Stimulated activated CD4-positive, alpha-beta T cell treated with anti-CD3 and anti-CD28 coated beads, Interleukin-2, amount 100 ng/mL, for 24 hours (primary cell): ENCODE measurements at places on chromosomes 2 and 18.

DNA sequence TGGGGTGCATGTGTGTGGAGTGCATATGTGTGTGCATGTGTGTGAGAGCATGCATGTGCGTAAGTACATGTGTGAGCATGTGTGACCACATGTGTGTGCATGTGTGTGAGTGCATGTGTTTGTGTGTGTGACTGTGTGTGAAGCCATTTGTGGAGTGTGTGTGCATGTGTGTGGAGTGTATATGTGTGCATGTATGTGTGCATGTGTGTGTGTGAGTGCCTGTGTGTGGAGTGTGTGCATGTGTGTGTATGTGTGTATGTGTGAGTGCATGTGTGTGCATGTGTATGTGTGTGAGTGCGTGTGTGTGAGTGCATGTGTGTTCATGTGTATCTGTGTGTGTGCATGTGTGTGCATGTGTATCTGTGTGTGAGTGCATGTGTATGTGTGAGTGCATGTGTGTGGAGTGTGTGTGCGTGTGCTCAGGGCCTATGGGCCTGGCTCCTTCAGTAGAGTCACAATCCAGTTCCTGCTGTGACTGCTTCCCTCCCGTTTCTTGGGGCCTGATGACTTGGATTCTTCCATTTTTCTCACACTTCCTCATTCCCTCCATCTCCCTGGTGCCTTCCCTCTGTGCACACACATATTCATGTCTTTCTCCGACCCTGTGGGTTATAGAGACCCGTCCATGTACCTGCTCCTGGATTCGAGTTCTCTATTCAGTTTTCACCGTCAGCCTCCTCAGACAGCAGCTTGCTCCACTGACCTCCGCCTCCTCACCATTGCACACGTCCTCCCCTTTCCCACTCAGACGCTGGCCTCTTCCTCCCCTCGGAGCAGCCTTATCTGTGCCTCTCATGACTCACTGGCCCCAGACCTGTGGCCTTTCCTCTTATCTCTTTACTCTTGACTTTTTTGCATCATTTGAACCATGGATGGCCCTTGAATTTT is 25.2 kb downstream of the TOGARAM2 start:
- no peak for DNase-seq

DNA sequence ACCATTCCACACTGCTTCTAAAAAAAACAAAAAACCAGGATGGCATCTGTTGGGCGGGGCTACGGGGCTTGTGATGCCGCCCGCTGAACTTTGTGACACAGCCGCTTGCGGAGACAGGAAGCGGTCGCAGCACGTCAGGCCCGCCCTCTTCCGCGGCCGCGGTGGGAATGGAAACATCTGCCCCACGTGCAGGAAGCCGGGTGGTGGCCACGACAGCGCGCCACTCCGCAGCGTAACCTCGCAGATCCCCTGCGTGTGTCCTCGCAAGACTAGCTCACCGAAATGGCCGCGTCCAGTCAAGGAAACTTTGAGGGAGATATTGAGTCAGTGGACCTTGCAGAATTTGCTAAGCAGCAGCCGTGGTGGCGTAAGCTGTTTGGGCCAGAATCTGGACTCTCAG is 168.5 kb downstream of the SUCLG1 start:
- DNase-seq: no peak

DNA sequence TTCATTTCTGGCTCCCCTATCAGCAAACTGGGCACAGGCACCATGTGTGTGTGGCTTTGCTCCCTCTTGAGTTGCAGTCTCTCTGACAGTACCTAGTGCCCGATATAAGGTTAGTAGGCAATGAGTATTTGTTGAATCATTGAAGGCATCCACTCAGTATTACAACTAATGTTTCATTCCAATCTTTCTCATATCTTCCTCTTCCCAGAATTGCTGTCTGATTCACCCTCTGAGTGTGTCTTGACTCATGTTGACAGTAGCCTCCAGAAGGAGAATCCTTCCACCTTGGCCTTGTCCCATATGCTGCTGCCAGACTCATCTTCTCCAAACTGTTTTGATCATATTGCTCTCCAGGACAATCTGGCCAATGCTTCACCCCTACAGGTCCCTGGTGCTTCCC is 202.5 kb downstream of the LRRTM1 start:
- no peak for DNase-seq

DNA sequence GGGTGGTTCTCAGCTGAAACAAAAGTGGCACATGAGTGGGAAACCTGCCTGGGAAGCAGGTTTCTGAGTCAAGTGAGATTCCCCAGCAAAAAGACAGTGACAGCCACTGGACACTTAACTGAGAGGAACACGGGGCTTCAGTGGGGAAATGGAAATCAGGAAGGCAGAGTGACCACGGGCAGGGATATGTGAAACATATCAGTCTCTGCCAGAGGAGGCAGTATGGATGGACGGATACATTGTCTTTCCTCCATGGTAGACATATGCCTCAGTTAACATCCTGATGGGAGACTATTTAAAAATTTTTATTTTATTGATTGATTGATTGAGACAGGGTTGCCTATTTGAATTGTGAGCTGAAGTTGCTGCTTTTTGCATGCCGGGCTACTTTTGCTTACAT is 292.1 kb downstream of the NBAS start:
- no peak for DNase-seq

DNA sequence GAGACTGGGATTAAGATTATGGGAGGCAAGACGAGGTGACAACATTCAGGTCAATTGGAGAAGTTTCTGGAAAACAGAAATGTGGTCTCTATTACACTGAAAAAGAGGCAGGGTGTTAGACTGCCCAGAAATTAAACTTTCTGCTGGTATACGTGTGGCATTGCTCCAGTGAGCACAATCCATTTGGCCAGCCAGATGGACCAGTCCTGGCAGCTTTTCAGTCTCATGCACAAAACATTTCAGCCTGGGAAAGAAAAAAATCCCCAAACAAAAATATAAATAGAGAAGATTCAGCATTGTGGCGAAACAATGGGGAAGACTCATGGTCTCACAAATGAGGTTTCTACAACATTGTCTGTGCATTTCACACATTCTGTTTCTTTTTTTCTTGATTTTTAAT is 113.9 kb downstream of the HNMT start:
- DNase-seq: no peak

DNA sequence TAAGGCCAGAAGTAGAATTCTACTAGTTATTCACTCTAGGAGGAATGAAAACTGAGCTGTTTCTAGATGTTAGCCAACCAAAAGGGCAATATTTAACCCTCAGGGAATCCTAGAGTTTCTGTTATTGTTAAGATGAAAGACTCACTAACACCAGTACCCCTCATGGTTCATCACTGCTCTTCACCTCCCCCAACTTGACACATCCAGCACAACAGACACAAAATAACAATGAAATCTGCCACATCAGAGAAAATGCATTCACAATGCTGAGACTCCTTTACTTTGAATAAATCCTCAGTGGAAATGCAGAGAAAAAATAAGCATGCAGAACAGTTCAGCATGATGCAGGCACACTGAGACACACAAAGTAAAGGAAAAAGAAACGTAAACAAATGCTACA is 111.3 kb downstream of the RIF1 start:
- no peak for DNase-seq

DNA sequence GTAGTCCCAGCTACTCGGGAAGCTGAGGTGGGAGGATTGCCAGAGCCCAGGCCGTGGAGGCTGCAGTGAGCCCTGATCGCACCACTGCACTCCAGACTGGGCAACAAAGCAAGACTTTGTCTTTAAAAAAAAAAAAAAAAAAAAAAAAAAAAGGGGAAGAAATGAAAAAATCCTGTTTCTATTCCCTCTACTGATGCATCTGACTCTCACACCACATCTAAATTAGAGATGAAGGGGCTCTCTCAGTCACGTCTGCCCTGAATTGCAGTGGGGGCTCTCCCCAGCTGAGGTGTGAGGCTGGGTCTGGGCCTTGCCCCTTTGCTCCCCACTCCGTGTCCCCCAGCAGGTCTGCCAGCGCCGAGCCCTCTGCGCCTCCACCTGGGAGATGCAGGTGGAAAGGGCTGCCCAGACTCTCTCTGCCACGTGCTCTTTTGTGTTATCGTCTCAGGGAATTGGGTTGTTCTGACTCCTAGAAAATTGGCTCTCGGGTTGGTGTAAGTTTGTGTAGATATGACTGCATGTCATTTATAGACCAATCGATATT is 30.2 kb downstream of the TRAPPC12 start:
- no peak for DNase-seq

DNA sequence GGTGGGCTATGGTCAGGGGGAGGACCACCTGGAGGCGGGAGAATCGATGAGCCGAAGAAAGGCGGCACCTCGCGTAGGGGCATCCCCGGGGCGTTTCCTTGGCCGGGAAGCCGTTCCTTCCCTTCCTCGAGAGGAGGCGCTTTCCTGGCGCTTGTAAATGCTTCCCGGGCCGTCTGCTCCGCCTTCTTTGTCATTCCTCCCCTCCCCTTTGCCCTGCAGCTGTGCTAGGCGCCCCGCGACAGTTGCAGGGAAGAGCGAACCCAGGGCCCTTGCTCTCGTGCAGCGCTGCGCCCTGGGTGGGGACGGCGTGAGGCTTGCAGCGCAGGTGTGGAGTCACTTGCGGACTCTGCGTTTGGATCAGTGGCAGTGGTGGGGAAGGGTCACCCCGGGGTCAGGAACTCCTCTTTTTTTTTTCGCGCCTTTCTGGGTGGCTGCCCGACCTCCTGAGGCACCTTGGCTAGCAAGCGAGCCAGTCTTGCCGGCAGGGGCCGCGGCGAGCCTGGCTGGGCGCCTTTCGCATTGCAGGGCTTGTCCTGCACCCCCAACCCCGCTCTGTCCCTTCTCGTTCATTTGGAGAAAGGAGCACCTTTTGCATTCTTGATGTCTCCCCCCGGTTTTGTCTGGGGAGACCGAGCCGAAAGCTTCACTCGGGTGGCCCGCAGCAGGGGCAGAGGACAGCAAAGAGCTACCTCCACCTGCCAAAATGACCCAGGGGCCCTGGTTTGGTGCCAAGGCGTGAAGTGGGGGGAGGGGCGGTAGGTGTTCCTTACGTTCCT is 858 bp downstream of the KCNS3 start:
- DNase-seq: no peak

DNA sequence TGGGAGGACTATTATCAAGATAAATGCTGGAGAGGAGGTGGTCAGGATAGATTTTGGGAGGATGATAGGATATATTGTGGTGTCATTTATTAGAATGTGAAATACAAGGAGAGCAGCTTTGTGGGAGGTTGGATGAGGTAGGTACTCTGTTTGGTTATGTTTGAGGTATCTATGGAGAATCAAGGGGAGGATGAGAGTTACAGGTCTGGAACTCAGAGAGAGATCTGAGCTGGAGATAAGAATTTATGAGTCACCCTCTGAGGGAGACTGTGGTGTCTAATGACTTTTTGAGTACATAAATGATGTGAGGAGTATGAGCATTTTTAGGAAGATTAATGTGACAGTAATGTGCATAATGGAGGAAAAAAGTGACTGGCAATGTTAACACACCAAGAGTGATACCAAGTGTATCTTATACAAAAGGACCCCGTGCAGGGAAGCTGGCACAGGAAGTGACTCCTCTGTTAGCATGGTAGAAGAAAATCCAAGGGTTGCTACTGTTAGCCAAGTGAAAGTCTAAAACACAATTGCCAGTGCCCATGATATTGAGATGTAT is 48.2 kb downstream of the CRIM1 start:
- no peak for DNase-seq

DNA sequence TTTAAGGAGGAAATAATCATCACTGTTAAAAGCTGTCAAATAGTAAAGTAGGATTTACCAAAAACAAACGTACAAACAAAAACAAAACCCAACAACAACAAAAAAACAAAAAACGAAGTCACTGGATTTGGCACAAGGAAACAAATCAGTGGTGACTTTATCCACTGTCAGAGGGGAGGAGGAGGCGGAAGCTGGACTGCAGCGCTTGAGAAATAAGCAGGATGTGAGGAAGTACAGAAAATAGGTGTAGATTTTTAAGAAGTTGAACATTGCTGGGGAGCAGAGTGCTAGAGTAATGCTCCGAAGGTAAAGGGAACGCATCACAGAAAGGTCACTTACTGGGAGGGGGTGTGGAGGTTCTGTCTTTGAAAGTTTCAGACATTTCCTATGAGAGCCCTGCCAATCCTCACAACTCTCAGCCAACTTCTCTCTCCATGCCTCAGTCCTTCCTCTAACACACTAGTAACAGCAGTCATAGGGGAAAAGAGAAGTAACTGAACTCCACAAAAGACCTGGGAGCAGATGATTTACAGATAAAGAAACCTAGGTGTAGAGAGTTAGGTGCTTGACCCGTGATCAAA is 220.2 kb upstream of the SMAD7 start:
- no peak for DNase-seq

- DNase-seq: no peak
These were observed 60.8 kb upstream of the DYNAP start for GRCh38 chr18:54530285-54530684.

GRCh38 chr18:3652380-3653262 is 202.6 kb downstream of the TGIF1 start:
- DNase-seq: peak; percentile 76

GRCh38 chr2:74602586-74603281 is 45.4 kb downstream of the M1AP start:
- no peak for DNase-seq

GRCh38 chr18:46362533-46362932 is 258.3 kb downstream of the HAUS1 start:
- no peak for DNase-seq

DNA sequence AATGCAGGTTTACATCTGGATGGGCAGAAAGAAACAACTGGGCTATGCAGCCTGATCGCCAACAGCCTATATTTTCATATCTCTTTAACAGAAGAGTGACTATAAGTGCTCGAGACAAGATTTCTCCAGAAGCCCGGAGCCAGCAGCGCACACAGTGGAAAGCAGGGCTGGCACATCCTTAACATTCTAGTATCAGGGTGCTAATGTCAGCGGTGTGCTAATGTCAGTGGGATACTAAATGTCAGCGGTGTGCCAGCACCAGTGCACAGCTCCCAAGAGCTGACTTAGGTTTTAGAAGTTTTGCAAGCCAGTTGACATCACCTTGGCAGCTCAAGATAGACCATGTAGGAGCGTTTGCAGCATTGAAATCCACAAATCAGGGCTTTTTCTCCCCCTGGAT is 8.3 kb downstream of the BMP10 start:
- DNase-seq: no peak

DNA sequence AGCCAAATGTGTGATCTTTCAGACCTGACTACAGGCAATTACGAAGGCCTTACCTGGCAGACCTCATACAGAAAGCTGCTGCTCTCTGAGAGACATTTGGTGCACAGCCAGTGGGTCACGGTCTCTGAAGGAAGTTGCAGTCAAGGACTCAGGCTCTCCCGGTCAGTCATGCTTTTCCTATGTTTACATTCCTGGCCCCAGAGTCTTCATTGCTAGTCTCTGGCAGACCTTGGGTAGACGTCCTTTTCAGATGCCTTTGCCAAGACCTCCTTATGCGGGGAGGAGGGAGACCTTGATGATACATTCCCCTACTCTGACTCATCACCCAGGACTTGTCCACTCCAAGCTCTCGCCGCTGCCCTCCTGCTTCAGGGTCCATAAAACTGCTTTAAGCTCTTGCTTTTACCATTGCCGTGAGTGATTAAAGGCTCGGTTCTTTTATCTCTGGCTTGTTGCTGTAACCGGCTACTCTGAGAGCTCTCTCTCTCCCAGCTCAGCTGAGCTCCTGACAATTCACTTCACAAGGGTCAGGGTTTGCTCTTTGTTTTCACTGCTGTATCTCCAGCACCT is 62.0 kb upstream of the SLC35F5 start:
- DNase-seq: no peak
